Small intestine (tissue), 16 donors: ENCODE measurements at places on chromosomes 3 and 15.

DNA sequence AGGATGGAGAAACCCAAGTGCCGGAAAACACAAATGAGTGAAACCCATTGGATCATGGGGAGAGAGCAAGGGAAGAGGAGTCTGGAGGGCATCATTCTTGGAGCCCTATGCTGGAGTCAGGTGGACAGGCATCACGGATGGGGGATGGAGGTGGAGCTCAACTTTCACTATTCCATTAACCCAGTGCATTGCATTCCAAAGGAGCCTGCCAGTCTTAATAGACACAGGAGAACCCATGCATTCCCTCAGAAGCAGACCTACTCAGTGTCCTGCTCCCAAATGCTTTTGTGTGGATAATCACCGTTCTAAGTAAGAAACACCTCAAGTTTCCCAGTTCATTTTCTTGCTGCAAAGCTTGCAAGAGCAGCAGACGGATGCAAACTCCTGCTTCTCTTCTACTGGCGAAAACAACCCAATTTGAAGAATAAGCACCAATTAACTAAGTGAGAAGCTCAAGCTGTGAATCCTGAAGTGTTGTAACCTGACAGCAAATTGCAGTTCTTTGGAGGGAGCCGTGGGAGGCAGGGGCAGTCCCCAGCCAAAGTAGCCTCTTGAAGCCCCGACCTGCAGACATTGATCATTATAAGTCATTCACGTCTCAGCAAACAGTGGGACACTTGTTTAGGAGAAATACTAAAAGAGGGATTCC lies 25.3 kb downstream of the SEMA5B start:
- H3K36me3 ChIP-seq = no peaks in the 10 kb centered on the region
- no peaks in the 10 kb centered on the region for H3K27me3 ChIP-seq
- H3K4me3 ChIP-seq = no peak overlapping the region
- H3K27ac ChIP-seq = no peak overlapping the region
- no peak for DNase-seq

DNA sequence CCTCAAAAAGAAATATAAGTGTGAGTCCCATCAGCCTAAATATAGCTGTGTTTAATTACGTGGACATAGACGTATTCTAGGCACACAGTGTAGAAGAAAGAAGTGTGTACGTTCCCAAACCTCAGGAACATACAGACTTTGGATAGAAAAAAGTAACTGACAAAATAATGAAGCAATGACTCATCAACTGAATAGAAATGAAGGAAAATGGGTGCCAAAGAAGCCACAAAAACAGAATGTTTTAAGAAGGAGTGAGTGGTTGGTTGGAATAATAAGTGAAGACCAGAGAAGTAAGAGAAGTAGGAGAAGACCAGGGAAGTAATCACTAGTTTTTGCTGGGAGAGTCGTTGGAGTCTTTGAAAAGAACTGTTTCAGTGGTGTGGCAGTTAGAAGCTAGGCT lies 518.1 kb downstream of the ROBO1 start:
- H3K27ac ChIP-seq = no peak overlapping the region
- no peaks in the 10 kb centered on the region for H3K4me1 ChIP-seq
- H3K36me3 ChIP-seq = no peaks in the 10 kb centered on the region
- no peak for DNase-seq
- H3K4me3 ChIP-seq = no peak overlapping the region
- no peaks in the 10 kb centered on the region for H3K27me3 ChIP-seq

DNA sequence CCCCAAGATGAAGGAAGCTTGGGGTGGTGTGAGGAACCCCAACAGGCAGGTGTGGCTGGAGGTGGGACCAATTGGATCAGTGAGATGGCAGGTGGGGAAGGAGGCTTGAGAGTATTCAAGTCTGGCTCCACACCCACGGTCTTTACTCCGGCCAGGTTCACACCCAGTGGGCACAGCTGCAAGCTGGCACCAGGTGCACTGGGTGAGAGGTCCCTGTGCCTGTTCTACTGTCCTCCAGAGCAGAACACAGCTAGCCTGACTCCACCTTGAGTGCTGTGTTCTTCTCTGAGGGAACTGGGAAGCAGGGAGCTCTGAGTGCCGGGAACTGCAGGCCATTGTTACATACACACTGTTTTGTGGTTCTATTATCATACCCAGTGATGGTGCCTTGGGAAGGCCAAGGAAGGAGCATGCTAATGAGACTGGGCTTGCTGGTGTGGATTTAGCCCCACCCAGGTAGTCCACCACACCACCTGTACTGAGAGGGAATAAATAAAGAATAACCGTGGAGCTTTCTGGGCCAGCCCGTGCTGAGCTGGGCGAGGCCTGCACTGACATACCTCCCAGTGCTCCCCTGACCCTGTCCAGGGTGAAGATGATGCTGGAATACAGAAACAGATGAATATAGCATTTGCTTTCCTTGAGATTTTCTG lies 93.4 kb downstream of the ABHD5 start:
- peaks cover 17% of the 10 kb centered on the region for H3K27me3 ChIP-seq
- H3K4me1 ChIP-seq = no peaks in the 10 kb centered on the region
- no peak overlapping the region for H3K4me3 ChIP-seq
- H3K27ac ChIP-seq = no peak overlapping the region
- DNase-seq = no peak

DNA sequence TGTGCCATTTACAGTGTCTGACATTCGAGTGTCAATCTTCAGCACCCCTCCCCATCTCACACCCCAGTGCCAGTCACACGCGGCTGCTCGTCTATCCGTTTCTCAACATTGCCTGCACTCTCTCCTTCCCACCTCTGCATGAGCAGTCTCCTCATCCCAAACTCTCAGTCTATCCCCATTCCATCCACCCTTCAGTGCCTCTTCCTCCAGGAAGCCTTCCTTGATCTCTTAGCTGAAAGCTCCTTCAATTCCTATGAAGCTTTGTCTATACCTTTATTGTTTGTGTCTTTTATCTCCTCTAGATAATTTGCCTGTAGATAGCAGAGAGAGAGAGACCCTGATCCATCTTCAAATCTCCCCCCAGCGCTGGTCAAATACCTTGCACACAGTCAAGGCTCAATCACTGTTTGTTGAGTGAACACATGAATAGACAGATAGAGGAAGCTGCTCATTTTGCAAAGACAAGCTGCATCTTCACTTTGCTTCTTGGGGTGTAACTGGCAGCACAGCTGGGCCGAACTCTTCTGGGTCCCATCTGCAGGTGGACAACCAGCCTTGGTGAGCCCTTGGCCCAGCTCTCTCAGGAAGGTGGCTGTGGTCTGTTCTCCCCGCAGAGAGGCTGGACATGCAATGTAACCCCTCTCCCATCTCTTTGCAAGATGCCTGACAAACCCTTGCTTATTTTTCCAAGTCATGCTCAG lies 52.8 kb downstream of the ITGA11 start:
- DNase-seq = no peak
- no peak overlapping the region for H3K4me3 ChIP-seq
- H3K36me3 ChIP-seq = no peaks in the 10 kb centered on the region
- no peak overlapping the region for H3K27ac ChIP-seq

DNA sequence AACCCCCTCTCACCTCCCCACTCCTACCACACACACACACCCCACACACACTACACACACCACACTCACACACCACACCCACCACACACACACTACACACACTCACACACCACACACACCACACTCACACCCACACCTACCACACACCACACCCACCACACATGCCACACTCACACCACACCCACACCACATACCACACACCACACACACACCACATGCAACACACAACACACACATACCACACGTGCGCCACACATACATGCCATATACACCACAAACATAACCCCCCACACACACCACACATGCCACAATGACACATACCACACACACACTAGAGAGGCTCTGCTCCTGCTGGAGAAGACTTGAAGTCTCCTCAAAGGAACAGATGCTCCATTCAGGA lies 5.9 kb upstream of the ITPKA start:
- H3K4me1 ChIP-seq = peaks cover 4% of the 10 kb centered on the region
- H3K27ac ChIP-seq = peak overlapping the region; percentile 28
- H3K27me3 ChIP-seq = no peaks in the 10 kb centered on the region

GRCh38 chr3:68667346-68667745 lies 265.0 kb downstream of the TAFA4 start:
- H3K36me3 ChIP-seq = no peaks in the 10 kb centered on the region
- no peak overlapping the region for H3K27ac ChIP-seq
- H3K4me3 ChIP-seq = no peak overlapping the region

DNA sequence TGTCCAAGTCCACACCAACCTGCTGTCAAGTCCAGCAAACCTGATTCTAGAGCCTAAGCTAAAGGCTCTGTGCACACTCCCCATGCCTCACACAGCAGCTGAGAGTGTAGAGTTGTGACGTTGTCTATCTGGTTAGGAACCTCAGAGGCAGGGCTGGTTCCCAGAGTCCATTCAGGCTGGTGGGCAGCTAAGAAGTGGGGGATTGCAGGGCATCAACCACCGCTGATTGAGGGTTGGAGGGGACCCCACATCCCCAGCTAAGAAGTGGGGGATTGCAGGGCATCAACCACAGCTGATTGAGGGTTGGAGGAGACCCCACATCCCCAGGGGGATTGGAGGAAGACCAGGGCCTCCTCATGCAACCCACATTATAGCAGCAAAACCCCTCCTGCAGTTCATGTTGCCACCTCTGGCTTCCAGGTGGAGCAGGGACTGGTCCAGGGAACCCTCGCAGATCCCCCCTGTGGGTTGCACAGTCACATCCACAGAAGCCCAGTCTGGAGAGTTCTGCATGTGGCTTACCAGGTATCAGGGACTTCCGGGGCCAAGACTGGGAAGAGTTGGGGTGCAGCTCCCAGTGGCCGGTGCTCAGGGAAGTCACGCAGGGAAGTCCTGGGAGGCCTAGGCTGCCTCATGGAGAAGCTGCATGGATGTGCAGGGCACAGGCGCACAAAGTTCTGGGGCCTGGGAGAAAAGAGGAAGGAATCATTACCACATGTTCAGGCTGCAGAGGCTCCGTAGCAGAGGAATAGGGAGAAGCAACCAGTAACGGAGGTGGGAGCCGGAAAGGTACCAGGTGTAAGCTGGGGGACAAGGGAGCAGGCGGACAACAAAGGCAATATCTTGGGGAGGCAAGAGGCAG lies 71.4 kb upstream of the PCSK6 start:
- no peaks in the 10 kb centered on the region for H3K27me3 ChIP-seq
- no peaks in the 10 kb centered on the region for H3K36me3 ChIP-seq
- no peak overlapping the region for H3K4me3 ChIP-seq
- DNase-seq = no peak

DNA sequence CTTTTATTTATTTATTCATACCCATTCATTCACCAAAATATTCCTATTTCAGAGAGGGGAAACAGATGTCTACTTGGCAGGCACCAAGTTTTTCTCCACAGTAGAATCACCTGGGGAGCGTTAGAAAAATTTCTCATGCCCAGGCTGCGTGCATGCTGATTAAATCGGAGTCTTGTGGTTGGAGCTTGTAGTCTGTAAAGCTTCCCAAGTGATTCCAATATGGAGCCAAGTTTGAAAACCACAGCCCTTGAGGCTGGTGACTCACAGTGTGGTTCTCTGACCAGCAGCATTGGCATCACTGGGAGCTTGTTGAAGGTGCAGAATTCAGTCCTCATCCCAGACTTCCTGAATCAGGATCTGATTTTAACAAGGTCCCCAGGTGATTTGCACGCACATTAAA lies 49.7 kb downstream of the PDHB start:
- H3K27me3 ChIP-seq = no peaks in the 10 kb centered on the region
- no peak for DNase-seq
- peaks cover 15% of the 10 kb centered on the region for H3K36me3 ChIP-seq
- no peak overlapping the region for H3K4me3 ChIP-seq
- H3K4me1 ChIP-seq = peaks cover 5% of the 10 kb centered on the region
- no peak overlapping the region for H3K27ac ChIP-seq

GRCh38 chr3:53938645-53939044 lies 47.0 kb upstream of the SELENOK start:
- H3K27ac ChIP-seq = no peak overlapping the region
- DNase-seq = peak; percentile 58
- H3K27me3 ChIP-seq = peaks cover 8% of the 10 kb centered on the region
- H3K4me1 ChIP-seq = no peaks in the 10 kb centered on the region
- H3K36me3 ChIP-seq = no peaks in the 10 kb centered on the region

- no peak overlapping the region for H3K27ac ChIP-seq
- H3K4me3 ChIP-seq = no peak overlapping the region
- H3K36me3 ChIP-seq = no peaks in the 10 kb centered on the region
- no peaks in the 10 kb centered on the region for H3K4me1 ChIP-seq
- DNase-seq = no peak
Observed at GRCh38 chr3:64651303-64651702, 36.5 kb downstream of the ADAMTS9 start.

- H3K4me1 ChIP-seq = peaks cover 28% of the 10 kb centered on the region
- no peaks in the 10 kb centered on the region for H3K36me3 ChIP-seq
- H3K27ac ChIP-seq = no peak overlapping the region
Observed at GRCh38 chr3:171806200-171807128, 3.8 kb downstream of the PLD1 start.

DNA sequence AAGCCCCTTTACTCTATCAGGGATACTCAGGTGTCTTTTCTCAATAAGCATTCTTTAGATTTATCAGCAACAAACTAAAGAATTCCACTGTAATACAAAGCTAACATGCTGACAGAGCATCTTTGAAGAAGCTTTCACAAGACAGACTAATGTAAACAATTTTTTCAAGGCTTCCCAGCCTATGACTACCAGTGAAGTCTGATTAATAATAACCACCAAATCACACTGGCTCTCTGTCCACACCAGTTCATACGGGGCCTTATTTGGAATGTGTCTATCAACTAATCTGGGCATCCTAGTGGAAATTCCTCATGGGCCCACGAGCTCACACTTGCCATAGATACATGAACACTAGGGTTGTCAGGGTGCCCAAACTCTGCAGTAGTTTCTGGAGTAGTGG lies 84.5 kb downstream of the EFL1 start:
- H3K36me3 ChIP-seq = peaks cover 4% of the 10 kb centered on the region
- no peak overlapping the region for H3K27ac ChIP-seq
- H3K4me3 ChIP-seq = no peak overlapping the region
- H3K4me1 ChIP-seq = no peaks in the 10 kb centered on the region
- no peak for DNase-seq

- H3K27ac ChIP-seq = no peak overlapping the region
- H3K36me3 ChIP-seq = peaks cover 2% of the 10 kb centered on the region
- peaks cover 4% of the 10 kb centered on the region for H3K27me3 ChIP-seq
- no peaks in the 10 kb centered on the region for H3K4me1 ChIP-seq
- DNase-seq = peak; percentile 46
Observed at GRCh38 chr15:64044300-64045100, 1.8 kb downstream of the DAPK2 start.

GRCh38 chr15:40334941-40335795 lies 5.6 kb downstream of the CCDC9B start:
- H3K36me3 ChIP-seq = peaks cover 11% of the 10 kb centered on the region
- H3K4me1 ChIP-seq = peaks cover 64% of the 10 kb centered on the region
- no peak overlapping the region for H3K27ac ChIP-seq
- no peaks in the 10 kb centered on the region for H3K27me3 ChIP-seq
- H3K4me3 ChIP-seq = no peak overlapping the region
- DNase-seq = peak; percentile 80

DNA sequence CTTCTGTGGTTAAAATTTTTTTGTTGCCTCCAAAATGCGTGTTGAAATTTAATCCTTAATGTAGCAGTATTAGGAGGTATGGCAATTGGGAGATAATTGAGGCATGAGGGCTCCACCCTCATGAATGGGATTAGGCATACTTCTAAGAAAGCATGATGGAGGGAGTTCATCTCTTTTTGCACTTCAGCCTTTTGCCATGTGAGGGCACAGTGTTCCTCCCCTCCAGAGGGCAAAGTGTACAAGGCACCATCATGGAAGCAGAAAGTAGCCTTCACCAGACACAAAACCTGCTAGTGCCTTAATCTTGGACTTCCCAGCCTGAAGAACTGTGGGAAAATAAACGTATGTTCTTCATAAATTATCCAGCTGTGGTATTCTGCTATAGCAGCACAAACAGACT lies 429.5 kb downstream of the ZIC1 start:
- H3K36me3 ChIP-seq = no peaks in the 10 kb centered on the region
- H3K27me3 ChIP-seq = no peaks in the 10 kb centered on the region
- no peak overlapping the region for H3K27ac ChIP-seq
